ENCODE measurements at places on chromosomes 1 and 21. TPM values are rescaled to one million over a fixed set of nuclear protein-coding genes. Genes with fewer than 3 reads are reported as not detected.

DNA sequence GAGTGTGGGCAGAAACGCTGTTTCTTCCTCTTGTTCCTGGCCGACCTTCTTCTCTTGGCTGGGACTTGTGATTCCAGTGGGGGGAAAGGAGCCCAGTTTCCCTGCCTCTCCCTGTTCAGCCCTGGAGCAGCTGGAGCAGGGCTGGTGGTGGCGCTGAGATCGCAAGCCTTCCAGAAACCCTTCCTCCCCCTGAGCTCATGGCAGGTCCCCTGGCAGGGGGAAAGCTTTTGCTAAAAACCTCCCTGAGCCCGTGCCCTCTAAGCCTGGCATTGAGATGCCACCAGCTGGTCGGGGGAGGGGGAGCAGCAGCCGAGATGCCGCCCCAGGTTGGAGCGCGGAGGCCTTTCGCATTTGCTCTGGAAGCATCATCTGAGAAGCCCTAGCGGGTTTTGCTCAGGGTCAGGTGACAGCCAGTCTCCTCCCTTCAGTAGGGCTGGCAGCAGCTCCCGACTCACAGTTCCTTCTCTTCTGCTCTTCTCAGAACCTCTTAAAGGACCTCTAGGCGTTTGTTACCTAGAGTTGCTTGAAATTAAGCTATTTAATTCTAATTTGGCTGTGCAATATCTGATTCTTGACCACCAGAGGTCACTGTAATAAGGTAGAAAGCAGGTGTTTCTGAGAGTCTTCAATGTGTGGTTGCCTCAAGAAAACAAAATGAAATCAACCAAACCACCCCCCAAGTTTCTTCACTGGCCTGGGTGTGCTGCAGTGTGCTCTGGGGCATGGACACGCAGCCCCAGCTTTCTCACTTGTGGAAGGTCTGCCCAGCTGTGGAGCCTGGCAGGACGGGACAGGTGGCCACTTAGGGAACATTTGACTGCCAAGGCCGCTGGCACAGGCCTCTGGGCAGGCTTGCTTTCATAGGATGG lies 257.3 kb downstream of the CAMTA1 start:
- no peak for DNase-seq

GRCh38 chr1:182143825-182144645 lies 82.5 kb upstream of the ZNF648 start:
- peak; percentile 24 for DNase-seq

DNA sequence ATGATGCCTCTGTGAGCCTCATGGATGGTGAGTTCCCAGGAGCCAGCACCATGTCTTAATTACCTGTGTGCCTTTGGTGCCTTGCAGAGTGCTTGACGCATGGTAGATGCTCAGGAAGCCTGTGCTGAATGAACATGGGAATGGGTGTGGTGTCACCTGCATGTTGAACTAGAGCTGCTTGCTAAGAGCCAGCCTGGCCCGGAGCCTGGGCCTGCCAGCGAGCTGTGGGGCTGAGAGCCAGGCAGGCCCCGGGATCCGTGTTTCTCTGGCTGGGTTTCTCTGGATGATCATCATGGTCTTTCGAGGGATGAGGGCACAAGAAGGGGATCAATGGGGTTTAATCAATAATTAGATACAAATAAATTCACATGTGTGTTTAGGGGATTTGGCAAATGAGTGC lies 6.7 kb upstream of the TEX35 start:
- no peak for DNase-seq

DNA sequence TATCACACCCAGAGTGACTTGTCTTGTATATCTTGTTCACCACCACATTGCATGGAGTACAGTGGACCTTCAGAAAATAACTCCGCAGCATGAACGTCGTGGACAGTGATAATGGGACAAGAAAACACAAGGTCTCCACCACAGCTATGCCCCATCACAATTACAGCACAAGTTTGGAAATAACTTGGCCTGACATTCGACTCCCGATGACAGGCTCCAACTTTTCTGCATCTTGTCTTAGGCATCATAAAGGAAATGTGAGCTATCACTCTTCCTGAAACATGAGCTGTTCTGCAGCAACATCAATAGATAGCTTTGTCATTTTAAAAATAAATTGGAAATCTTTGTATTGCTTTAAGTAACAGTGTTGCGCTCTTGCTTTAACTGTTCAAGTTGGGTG lies 2.9 kb downstream of the RRP1B start:
- no peak for DNase-seq

DNA sequence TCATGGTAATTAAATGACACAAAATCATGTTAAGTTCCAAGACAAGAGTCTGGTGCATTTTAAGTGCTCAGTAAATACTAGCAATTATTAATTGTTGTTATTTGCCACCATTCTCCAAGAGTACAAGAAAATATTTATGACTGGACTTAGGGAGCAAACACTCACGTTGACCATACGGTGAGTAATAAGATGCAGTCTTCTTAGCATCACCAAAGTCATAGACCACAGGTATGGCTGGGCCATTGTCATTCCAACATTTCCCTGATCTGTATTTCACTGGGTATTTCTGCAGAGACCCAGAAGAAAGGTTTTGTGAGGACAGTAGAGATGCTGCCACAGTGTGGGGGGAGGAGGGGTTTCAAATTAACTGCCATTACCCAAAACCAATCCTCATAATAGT lies 4.7 kb downstream of the ITLN2 start:
- DNase-seq, result no peak

GRCh38 chr1:46244656-46245371 lies 2.7 kb upstream of the RAD54L start:
- DNase-seq, result no peak

Gene CRNN
- total RNA-seq, result not detected

- DNase-seq, result peak; percentile 68
Observed at GRCh38 chr1:179706339-179706941, 36.7 kb upstream of the FAM163A start.

Measured in neural crest cell (in vitro differentiated cells).